ENCODE measurements at places on chromosomes 13 and 19.

- DNase-seq: peak; percentile 24
Measured at GRCh38 chr19:32415246-32415645, 9.7 kb downstream of the DPY19L3 start.

DNA sequence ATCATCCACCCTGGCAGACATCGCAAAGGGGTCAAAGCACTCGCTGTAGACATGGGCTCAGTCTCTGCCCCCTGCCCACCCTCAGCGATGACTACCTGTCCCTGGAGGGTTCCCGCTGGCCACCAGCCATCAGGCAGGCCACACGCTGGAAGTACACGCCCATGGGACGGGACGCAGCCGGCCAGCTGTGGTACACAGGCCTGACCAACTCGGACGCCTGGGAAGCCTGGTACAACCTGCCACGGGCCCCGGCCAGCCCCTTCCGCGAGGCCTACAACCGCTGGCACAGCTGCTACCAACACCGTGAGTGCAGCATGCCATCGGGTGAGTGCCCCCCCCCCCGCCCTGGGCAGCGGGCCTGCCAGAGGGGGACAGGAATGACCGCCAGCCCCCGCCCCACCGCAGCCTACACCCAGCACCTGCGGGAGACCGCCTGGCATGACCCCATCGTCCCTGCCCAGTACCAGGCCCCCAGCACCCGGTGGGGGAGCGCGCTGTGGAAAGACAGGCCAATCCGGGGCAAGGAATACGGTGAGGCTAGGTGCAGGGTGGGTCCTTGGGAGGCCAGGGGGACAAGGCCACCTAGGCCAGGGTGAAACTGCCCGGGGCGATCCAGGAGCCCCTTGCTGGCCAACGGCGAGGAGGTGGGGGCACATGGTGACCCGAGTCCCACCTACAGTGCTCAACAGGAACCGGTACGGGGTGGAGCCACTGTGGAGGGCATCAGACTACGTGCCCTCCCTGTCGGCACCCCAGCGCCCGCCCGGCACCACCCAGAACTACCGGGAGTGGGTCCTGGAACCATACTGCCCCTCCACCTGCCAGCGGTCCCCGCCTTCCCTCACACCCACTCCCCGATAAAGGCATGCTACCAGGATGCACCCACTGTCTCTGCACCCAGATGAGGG is 4.4 kb downstream of the TEKTIP1 start:
- DNase-seq: peak; percentile 37

GRCh38 chr19:45716359-45717130 is 14.2 kb downstream of the FBXO46 start:
- peak; percentile 29 for DNase-seq

GRCh38 chr13:22893777-22894176 is 287.0 kb upstream of the SGCG start:
- no peak for DNase-seq

DNA sequence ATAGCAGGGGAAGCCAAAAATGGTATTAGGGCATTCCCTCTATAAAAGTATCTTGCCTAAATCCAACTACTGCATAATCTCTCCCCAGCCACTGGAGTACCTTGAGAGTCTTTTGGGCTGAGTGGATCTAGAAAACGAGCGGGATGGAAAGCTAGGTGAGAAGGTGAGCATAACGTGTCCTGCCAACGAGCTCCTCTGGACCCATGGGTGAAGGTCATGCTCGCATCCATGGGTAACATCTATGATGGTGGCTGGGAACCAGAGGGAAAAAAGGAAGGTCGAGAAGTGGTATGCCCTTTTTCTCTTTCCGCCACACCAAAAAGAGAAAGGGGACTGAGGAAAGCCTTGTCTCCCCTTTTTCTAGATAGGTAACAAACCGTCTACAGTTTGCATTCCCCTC is 63.0 kb downstream of the ZNF208 start:
- DNase-seq: peak; percentile 3

DNA sequence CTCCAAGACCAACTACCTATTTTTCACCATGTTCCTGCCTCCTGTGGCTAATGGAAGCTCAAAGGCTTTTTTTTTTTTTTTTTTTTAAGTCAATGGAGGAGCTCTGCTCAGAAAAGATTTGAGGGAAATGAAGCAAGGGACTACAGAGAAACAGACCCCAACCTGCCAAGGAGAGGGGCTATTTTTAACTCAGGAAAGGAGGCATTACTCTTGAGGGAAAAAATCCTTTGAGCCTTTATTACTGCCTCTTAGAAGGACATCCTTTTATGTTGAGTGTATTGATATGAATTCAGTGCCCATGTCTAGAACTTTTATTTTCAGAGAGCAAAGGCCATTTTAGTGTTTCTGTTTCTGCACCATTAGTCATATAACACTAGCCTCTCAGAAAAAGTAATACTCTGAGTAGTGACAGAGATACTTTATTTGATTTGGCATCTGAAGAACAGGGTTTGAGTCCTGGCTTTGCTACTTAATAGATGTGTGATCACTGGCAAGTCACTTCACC is 68.1 kb upstream of the PCDH8 start:
- no peak for DNase-seq

DNA sequence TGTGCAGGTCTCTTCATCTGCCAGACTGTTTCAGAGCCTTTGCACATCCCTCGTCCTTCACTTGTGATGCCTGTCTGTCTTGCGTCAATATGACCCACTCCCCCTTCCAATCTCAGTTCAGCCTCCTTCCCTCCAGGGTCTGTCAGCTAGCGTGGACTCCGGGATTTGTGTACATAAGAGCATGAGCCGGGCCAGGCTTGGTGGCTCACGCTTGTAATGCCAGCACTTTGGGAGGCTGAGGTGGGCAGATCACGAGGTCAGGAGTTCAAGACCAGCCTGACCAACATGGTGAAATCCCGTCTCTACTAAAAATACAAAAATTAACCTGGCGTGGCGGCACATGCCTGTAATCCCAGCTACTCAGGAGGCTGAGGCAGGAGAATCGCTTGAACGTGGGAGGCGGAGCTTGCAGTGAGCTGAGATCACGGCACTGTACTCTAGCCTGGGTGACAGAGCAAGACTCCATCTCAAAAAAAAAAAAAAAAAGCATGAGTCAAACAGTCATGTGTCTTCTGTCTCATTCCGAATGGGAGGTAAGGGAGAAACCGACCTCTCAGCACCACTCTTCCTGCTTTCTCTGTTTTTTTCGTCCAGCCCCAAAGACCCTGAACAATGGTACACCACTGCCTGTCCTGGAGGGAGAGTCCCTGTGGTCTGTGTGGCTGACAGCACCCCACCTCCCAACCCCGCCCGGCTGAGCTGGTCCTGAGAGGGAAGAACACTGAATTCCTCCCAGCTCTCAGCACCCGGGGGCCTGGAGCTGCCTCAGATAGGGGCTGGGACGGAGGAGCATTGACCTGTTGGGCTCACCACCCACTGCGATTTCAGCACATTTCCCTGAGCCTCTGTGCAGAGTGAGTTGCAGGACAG is 2.4 kb upstream of the SIGLEC9 start:
- no peak for DNase-seq

DNA sequence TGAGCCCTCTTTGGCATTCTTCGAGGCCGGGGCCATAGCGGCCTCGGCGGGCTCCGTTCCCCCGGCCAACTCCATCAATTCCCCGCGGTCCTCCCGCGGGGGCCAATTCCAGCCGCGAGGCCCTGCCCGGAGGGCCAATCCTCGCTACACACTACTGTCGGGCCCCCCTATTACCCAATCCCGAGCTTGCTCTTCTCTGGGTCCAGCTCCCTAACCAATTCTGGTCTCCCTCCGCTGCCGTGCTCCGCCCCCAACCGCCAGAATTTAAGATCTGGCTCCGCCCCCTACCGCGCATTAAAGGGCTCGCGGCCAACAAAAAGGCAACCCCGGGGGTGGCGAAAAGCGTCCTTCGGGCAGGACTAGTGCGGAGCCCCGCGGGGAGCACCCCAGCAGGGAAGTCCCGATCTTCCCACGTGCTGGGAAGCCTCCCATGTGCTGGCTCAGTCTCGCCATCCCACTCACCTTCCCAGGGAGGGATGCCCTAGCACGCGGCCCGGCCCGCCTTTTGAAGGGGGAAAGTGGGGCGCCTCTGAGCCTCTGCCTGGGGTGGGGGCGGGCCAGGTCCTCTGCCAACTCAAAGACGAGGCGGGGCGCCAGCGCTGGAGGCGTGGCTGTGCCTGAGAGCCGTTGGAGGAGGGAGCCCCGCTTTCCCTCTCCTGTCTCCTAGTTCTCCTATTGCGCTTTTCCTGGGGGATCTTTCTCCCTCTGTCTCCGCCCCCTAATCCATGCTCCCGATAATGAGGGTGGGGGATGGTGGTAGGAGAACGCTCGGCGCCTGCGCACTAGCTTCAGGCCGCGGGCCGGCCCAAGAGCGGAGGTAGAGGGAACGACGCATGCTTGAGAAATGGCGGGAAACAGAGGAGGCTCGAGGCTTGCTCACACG is 3.5 kb downstream of the LIPE start:
- DNase-seq: peak; percentile 89

Data from myocyte (in vitro differentiated cells).